Fibroblast of the aortic adventitia (primary cell): ENCODE measurements at places on chromosomes 6 and 20.

- DNase-seq: no peak
Observed at GRCh38 chr6:39073471-39074355, 25.1 kb downstream of the GLP1R start.

GRCh38 chr20:23624324-23624691 is 13.4 kb downstream of the CST3 start:
- peak; percentile 56 for DNase-seq

DNA sequence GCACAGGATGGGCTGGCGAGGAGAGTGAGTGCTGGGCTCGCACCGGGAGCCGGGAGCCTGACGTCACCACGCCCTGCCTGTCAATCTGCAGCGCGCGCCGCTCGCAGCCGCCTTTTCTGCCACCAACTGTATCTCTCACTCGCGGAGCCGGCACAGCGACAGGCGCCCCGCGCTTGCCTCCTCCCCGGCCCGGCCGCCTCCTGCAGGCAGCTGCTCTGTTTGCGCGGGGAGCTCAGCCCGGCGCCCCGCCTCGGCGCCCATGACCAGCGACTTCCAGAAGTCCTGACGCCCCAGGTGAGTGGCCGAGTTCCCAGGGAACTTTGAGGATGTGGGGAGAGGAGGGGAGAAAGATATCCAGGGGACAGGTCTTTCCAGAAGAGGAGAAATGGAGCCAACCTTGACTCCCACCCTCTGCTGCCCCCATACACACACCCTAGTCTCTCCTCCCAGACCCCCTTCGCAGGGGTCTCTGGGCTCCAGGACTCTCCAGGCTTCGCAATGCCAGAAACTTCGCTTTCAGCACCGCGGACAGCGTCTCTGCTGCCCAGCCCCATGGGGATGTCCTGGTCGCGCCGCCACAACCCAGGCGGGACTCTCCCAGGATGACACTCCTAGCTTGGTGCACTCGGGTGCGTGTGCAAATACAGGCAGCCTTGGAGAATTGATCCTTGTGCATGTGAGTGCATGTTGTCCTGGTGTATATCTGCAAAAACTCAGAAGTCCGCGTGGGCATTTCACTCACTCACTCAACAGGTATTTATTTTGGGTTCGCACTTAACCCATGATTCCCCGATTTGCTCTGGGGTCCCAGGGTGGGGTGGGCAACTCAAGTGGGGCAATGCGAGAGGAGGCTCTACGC is at the start of gene GPR6:
Gene GPR6, plus strand, starts transcription at position 138 of the 859 bp plus-strand sequence. CDS start 802 bp downstream, outside the sequence.
- peak; percentile 35 for DNase-seq

DNA sequence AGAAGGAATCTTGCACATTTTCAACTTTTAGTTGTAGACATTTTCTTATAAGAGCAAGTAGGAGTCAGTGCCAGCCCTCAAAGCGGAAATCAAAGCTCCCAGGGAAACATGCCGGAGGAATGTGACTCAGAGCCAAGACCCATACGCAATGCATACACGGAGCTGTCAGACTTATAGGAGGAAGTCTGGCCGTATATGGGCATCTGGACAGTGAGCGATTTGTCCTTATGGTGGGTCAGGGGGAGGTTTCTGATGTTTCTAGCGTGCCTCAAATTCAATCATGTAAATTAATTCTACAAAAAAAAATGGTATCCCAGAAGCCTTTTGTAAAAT is 3.6 kb upstream of the CCN2 start:
- DNase-seq: peak; percentile 97

GRCh38 chr20:30919514-30920188 is 337.8 kb upstream of the DEFB115 start:
- no peak for DNase-seq

DNA sequence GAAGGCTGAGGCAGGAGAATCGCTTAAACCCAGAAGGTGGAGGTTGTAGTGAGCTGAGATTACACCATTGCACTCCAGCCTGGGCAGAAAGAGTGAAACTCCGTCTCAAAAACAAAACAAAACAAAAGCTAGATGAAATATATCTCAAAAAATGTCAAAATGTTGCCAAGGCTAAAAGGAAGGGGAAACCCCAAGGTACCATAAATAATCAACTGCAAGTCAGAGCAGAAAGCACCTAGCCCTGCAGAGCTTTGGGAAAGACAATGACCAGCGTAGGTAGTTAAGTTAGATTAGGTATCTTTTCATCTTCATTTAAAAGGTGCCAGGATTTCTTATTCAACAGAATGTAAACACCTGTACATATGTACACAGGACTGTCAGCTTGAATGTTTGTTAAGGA is 33.0 kb downstream of the AKIRIN2 start:
- DNase-seq: no peak

- no peak for DNase-seq
Observed at GRCh38 chr6:158172001-158172400, 3.9 kb downstream of the GTF2H5 start.

DNA sequence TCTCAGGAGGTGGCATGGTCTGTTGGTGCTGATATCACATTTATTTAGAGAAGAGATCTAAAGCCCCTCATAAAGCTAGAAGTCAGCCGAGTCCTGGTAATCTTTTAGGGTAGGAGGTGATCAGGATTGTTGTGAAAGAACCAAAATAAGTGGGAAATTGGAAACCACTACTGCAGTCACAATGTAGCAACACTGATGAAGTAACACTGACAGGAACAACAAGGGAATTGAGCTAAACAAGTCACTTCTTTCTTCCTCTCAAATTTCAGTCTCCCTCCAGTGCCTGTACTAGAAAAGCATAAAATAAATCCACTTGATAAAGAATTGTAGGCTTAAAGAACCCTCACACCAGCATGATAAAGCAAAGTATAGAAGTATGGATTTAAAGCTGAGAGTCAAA is 1509.0 kb downstream of the GRIK2 start:
- DNase-seq: no peak

DNA sequence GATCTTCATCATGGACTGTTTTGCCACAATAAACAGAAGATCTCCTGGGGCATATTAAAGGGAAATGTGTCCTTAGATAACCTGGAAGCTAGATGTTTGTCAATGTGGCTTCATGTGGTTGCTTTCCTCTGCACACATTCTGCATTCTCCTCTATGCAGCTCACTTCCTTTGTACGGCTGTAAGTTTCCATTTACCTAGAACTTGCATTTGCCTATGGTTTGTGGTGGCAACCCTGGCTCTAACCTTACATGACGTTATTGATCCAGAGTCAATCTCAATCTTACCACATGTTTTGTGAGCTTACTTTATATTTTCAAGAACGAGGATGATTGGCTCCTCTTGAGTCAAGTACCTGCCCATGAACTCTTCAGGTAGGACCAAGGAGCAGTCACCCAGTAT is 863.1 kb downstream of the MAFB start:
- no peak for DNase-seq

- no peak for DNase-seq
Observed at GRCh38 chr6:45084257-45084656, 243.9 kb upstream of the RUNX2 start.

- DNase-seq: no peak
Observed at GRCh38 chr6:88111991-88112390, 54.2 kb downstream of the CNR1 start.

GRCh38 chr6:163756079-163756478 is 341.6 kb downstream of the QKI start:
- DNase-seq: no peak
